ENCODE measurements at places on chromosomes 11 and 22. TPM values are rescaled to one million over a fixed set of nuclear protein-coding genes. Genes with fewer than 3 reads are reported as not detected.

DNA sequence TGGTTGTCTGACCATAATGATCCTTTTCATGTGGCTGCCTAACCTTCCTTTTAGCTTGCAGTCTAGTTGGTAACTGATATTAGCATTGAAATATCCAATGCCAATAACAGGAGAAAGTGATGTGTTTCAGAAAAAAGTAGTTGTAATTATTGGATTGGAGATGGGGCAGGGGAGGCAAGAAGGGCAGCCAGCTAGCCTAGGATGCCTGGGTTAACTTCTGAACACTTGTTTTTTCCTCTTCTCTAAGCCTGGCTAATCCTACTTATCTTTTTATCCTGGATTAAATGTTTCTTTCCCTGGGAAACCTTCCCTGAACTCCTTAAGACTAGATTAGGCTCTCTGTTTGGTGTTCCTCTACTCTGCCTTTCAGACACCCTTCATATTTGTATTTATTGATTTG is 380.2 kb downstream of the TMEM135 start:
- no peak overlapping the region for H3K27ac ChIP-seq
- no peak for DNase-seq
- H3K36me3 ChIP-seq = no peaks in the 10 kb centered on the region
- no peak overlapping the region for H3K4me3 ChIP-seq

DNA sequence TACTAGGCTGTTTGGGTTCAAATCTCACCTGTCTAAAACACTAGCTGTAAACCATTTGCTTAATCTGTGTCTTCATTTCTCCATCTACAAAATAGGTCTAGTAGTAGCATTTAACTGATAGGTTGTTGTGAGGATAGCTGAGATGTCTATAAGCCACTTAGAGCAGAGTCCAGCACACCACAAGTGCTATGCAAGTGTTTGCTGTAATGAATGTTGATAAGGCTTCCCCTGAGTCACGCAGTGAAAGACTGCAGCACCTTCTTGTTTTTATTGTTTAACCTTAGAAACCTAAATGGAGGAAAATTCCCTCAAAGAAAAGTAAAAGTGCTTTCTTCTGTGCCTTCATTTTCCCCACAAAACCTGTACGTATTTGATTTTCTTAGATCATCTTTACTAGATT is 23.1 kb upstream of the LDHA start:
- no peaks in the 10 kb centered on the region for H3K36me3 ChIP-seq
- H3K4me1 ChIP-seq = no peaks in the 10 kb centered on the region
- no peaks in the 10 kb centered on the region for H3K27me3 ChIP-seq
- H3K27ac ChIP-seq = no peak overlapping the region
- no peak for DNase-seq
- H3K4me3 ChIP-seq = no peak overlapping the region

- DNase-seq = no peak
- no peak overlapping the region for H3K4me3 ChIP-seq
- H3K36me3 ChIP-seq = no peaks in the 10 kb centered on the region
- H3K4me1 ChIP-seq = peaks cover 7% of the 10 kb centered on the region
- H3K27ac ChIP-seq = no peak overlapping the region
Observed at GRCh38 chr11:118396097-118396501, 5.3 kb upstream of the ATP5MG start.

DNA sequence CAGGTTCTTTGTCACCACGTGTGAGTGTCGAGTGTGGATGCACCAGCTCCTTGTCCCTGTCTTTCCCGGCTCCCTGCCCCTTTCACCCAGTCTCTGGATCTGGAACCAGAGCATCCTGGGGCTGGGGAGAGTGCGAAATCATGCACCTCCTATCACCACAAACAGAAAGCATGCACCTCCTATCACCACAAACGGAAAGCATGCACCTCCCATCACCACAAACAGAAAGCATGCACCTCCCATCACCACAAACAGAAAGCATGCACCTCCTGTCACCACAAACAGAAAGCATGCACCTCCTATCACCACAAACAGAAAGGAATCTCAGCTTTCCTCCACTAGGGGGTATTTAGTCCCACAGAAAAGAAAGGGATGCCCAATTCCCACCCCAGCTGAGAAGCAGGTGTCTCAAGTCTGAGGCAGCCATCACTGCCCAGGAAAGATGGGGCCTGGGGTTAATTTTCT is 5.9 kb upstream of the GLB1L3 start:
- H3K27ac ChIP-seq = no peak overlapping the region
- no peak for DNase-seq
- peaks cover 16% of the 10 kb centered on the region for H3K27me3 ChIP-seq
- H3K4me1 ChIP-seq = no peaks in the 10 kb centered on the region
- no peaks in the 10 kb centered on the region for H3K36me3 ChIP-seq

DNA sequence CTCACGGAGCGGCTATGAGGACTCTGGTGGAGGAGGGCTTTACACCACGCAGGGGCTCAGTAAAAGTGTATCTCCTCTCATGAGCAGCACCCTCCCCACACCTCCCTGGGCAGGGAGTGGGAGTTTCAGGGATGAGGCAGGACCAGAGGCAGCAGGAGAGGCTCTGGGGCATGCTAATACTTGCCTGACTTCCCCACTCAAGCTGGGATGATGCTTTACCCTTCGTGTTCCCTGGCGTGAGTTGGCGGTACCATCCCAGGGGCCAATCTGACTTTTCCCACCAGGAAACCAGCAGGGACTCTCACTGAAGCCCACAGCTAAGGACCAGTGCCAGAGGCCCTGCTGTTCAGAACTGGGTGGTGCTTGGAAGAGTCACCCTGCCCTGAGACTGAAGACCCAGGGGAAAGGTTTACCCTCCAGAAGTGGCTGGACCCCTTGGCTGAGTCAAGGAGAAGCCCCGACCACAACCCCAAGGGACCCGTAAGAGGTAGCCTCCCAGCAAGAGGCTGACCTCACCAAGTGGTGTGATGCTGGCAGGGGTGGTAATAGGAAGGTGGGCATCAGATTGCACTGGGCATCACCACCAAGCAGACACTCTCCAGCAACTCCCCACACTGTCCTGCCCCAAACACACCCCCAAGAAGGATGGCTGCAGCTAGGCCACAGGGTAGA is 65.6 kb downstream of the THAP12 start:
- no peak overlapping the region for H3K4me3 ChIP-seq
- no peaks in the 10 kb centered on the region for H3K36me3 ChIP-seq
- H3K27ac ChIP-seq = no peak overlapping the region
- peaks cover 4% of the 10 kb centered on the region for H3K4me1 ChIP-seq
- DNase-seq = no peak
- H3K27me3 ChIP-seq = no peaks in the 10 kb centered on the region

- no peaks in the 10 kb centered on the region for H3K4me1 ChIP-seq
- H3K36me3 ChIP-seq = no peaks in the 10 kb centered on the region
- no peak for DNase-seq
- no peak overlapping the region for H3K27ac ChIP-seq
- H3K27me3 ChIP-seq = no peaks in the 10 kb centered on the region
Observed at GRCh38 chr11:9943386-9944110, 279.7 kb downstream of the SWAP70 start.

GRCh38 chr11:23497040-23497439 is 636.8 kb upstream of the CCDC179 start:
- H3K4me3 ChIP-seq = no peak overlapping the region
- no peak for DNase-seq
- no peaks in the 10 kb centered on the region for H3K36me3 ChIP-seq
- no peaks in the 10 kb centered on the region for H3K27me3 ChIP-seq
- H3K4me1 ChIP-seq = no peaks in the 10 kb centered on the region

- no peak overlapping the region for H3K27ac ChIP-seq
- no peaks in the 10 kb centered on the region for H3K27me3 ChIP-seq
- DNase-seq = no peak
- H3K4me3 ChIP-seq = no peak overlapping the region
Observed at GRCh38 chr11:123371506-123372297, 58.4 kb upstream of the GRAMD1B start.

DNA sequence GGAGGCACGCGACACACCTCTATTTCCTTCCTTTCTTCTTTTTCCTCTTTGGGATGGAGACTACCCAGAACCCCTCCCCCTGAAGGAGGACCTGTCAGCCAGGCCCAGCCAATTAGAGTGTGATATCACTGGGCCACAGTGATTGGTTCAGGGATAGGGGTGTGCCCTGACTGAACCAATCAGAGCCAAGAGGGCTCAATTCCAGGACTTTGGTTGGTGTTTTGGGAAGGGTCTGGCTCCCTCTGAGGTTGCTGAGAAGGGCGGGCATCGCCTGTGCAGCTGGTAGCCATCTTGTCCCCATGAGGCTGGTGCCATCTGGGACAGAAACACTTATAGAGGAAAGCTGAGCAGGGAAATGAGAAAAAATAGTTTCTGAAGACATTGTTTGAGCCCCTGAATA is 71.4 kb downstream of the CHST1 start:
- no peaks in the 10 kb centered on the region for H3K36me3 ChIP-seq
- no peaks in the 10 kb centered on the region for H3K27me3 ChIP-seq
- H3K4me3 ChIP-seq = no peak overlapping the region

- no peak overlapping the region for H3K27ac ChIP-seq
- H3K27me3 ChIP-seq = peaks cover 56% of the 10 kb centered on the region
- DNase-seq = no peak
- peaks cover 43% of the 10 kb centered on the region for H3K4me1 ChIP-seq
Observed at GRCh38 chr11:124867700-124868099, 2.5 kb downstream of the ROBO3 start.

GRCh38 chr11:116339306-116340098 is 433.3 kb downstream of the BUD13 start:
- H3K27me3 ChIP-seq = no peaks in the 10 kb centered on the region
- H3K36me3 ChIP-seq = no peaks in the 10 kb centered on the region
- no peak overlapping the region for H3K27ac ChIP-seq
- no peak overlapping the region for H3K4me3 ChIP-seq
- H3K4me1 ChIP-seq = no peaks in the 10 kb centered on the region
- DNase-seq = no peak

- peak; percentile 74 for DNase-seq
- H3K4me1 ChIP-seq = no peaks in the 10 kb centered on the region
- H3K36me3 ChIP-seq = no peaks in the 10 kb centered on the region
- no peak overlapping the region for H3K4me3 ChIP-seq
- H3K27ac ChIP-seq = no peak overlapping the region
Observed at GRCh38 chr22:32265882-32266767, 11.0 kb upstream of the SLC5A4 start.

DNA sequence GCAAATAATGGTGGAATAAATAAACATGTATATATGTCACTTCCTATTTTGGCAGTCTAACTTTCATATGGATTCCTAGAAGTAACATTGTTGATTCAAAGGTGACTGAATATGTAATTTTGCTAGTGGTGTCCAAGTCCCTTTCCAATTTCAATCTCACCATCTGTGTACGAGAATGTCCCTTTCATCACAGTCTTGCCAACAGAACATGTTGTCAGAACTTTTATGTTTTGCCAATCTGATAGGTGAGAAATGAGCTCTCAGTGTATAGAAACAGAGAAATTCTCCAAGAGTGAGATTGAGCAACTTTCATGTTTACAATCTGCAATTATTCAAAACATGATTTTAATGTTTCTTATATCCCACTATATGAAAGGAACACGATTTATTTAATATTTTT is 167.5 kb downstream of the CNTN5 start:
- no peak overlapping the region for H3K27ac ChIP-seq
- no peaks in the 10 kb centered on the region for H3K27me3 ChIP-seq
- no peak for DNase-seq
- H3K4me3 ChIP-seq = no peak overlapping the region

- peaks cover 32% of the 10 kb centered on the region for H3K4me1 ChIP-seq
- H3K27me3 ChIP-seq = no peaks in the 10 kb centered on the region
- no peaks in the 10 kb centered on the region for H3K36me3 ChIP-seq
- no peak within 1 kb of the TSS for H3K4me3 ChIP-seq
- peak; percentile 64 for DNase-seq
Observed at GRCh38 chr11:2301631-2302305, at the start of the genes C11orf21 and TSPAN32. TSS of gene C11orf21 (minus strand) at chr11:2301918. CDS start at chr11:2301808, 110 bp downstream. TSS of gene TSPAN32 (plus strand) at chr11:2302013. CDS start at chr11:2302150, 137 bp downstream.

Gene TMEM45B
- total RNA-seq = 4.6 TPM

Gene UBQLNL
- 0.52 TPM for total RNA-seq

Gene SCGB2A2
- not detected for total RNA-seq

Gene APOL3
- 22.4 TPM for total RNA-seq
